Aorta (tissue), 5 donors: ENCODE measurements at places on chromosomes 2 and 18.

- DNase-seq: peak; percentile 96
These were observed at the start of gene PPM1G for GRCh38 chr2:27409321-27410073. TSS of gene PPM1G (minus strand) at chr2:27409591. CDS start at chr2:27409422, 169 bp downstream.

- no peak for DNase-seq
These were observed 81.1 kb downstream of the RAPH1 start for GRCh38 chr2:203453858-203454451.

GRCh38 chr2:7785700-7786099 lies 868.5 kb downstream of the RNF144A start:
- no peak for DNase-seq

DNA sequence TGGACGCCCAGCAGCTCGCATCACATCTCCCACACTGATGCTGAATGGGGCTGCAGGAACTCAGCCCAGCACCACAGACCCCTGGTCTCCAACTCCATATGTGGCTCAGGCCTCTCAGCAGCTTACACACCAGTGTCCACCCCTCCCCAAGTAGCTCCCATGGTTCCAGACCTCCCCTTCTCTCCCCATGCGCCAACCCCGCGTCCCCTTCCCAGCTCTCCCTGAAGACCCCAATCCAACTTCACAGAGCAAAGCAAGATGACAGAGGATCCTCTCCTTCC lies 188.9 kb downstream of the SH3BP4 start:
- no peak for DNase-seq

DNA sequence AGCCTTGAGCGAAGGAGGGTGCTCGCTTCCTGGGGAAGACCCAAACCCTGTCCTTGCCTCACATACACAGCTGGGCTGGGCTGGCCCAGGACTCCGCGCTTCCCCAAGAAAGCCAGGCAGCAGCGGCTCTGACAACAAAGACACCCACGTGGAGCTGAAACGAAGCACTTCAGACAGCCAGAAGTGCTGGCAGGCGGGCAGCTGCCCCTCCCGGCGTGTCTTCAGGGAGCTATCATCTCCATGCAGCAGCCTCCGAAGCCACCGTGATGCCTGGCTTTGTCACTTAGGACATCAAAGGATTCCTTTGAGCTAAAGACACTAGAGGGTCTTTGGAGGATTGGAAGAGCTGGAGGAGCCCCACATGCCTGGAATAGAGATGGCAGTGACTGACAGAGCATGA lies 35.2 kb downstream of the C1QL2 start:
- DNase-seq: no peak

DNA sequence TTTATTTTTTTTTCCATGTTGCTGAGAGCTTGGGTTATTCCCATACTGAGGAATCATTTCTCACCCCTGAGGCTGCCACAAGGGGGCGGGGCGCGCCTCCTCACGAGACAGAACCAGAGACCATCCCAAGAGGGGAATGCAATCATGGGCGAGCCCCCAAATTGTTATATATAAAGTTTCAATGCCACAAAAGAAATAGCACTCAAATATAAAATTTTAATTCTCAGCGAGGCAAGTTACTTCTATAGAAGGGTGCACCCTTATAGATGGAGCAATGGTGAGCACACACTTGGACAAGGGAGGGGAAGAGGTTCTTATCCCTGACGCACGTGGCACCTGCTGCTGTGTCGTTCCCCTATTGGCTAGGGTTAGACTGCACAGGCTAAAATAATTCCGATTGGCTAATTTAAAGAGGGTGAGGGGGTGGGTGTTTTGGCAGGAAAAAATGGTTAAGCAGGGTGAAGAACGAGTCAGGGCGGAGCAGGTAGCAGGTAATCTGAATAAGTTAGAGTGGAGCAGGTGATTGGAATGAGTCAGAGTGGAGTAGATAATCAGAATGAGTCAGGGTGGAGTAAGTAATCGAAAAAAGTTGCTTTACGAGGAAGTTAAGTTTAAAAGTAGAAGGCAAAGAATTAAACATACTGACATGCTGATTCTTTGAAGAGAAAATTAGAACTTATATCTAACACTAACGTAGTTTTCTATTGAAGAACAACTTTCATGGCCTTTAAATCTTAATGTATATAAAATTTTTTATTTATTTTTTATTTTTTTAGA lies 177.5 kb downstream of the MTCL1 start:
- DNase-seq: no peak

DNA sequence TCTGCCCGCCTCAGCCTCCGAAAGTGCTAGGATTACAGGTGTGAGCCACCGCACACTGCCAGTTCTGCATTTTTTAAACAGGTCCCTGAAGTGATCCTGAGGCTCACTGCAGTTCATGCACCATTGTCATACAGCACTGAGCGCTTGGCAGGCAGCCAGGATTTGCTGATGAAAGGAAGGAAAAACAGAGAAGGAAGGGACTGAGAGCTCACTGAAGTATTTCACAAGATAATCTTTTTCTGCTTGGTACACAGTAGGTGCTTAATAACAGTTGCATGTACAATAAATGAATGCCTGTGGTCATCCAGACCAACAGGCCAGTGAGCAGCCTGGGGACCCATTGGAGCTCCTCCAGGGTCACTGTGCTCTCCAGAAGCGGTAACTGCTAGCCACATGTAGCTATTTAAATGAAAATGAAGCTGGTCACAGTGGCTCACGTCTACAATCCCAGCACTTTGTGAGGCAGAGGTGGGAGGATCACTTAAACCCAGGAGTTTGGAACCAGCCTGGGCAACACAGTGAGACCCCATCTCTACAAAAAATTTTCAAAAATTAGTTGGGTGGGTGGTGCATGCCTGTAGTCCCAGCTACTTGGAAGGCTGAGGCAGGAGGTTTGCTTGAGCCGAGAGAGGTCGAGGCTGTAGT lies 33.1 kb upstream of the SMAD7 start:
- DNase-seq: peak; percentile 87

DNA sequence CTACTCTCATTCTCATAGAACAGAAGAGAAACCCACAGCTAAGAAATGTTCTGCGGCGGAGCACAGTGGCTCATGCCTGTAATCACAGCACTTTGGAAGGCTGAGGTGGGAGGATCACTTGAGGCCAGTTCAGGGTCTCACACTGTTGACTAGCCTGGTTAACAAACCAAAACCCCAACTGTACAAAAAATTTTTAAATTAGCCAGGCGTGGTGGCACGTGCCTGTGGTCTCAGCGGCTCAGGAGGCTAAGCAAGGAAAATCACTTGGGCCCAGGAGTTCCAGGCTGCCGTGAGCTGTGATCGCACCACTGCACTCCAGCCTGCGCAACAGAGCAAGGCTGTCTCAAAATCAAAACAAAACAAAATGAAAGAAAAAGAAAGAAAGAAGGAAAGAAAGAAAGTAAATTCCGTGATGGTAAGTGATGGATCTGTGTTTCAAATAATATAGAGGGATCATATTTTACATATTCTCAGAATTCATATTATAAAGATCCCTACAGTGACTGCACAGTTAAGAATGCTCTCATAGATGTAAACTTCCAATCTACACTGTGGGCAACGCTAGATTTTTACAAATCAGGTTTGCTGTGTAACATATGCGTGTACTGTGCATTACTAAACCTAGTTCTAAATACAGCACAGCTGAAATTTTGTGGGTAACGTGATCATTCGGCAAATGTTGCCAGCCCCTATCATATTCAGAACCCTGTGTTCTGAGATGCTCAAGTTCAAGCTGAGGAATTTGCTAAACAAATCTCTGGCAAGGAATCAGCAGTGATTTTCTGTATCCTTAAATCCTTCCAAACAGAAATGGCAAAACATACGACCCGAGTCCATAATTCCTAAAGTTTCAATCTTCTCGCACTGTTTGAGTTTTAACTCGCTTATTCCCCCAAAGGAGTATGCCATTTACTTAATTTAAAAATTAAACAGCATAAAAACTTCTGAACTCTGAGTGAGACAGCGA lies 1.2 kb upstream of the RAB12 start:
- DNase-seq: no peak

GRCh38 chr2:197309691-197310231 lies 819 bp downstream of the ANKRD44 start:
- DNase-seq: peak; percentile 78

DNA sequence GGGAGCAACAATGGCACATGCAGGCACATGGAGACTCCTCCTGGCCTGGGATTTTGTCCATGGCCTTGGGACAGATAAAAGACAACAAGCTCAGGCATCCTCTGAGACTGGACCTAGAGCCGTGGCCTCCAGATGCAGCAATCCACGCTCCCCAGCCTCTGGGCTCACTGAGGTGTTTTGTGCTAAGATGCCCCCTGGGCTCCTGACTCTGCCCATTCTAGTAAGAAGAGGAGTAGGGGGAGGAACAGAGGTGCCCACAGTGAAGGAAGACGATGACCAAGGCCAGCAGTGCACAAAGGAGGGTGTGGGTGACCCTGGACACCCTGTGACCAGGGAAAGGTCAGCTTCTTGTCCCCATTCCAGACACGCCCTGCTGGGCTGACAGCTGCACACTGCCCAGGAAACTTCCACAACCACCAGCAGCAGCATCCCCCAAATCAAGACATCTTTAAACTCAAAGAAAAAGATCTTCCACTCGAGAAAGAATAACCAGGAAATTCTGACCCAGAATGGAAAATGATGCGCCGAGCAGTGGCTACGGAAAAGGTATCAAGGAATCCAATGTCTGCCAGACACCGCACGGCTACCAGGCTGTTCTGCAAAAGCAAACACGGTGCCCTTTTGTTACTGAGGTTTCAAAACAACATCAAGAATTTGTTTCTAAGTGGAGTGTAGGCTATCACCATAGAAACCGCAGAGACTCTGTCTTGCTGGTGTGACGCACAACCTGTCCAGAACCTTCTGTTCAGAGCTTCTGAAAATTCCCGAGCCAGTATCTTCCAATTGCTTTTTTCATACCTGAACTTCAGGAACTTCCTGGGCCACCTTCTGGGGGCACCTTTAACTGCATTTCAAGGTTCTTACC lies 65.5 kb downstream of the ZNF516 start:
- DNase-seq: no peak

DNA sequence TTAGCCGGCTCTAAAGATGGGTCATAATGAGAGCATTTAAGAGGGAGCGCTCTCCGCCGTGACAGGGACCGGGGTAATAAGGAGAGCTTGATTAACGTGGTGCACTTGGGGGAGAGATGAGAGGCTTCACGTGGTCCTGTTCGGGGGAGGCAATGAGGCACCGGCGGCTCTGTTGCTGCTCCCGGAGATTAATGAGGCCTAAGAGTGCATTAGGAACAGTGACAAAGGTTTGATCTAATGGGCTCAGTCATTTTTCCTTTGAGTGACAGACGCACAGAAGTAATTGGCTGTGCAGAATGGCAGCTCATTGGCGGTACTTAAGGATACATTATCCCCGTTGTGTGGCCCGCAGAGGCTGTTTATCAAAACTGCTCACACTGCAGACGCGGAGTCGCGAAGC lies 250.7 kb downstream of the GBX2 start:
- DNase-seq: no peak

DNA sequence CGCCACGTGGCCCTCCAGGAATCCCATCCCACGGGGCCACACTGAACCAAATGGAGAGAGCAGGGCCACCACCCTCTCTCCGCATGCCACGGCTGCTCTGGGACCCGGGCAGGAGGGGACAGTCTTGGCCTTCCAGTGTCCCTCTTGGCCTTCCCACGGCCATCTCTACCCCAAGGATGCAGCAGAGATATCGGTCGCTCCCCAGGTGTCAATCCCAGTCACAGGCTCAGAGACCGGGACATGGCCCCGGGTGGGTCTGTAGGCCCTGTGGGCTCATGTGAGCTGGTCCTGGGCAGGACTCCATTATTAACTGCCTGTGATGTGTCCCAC lies 15.3 kb downstream of the CAPN10 start:
- peak; percentile 60 for DNase-seq

DNA sequence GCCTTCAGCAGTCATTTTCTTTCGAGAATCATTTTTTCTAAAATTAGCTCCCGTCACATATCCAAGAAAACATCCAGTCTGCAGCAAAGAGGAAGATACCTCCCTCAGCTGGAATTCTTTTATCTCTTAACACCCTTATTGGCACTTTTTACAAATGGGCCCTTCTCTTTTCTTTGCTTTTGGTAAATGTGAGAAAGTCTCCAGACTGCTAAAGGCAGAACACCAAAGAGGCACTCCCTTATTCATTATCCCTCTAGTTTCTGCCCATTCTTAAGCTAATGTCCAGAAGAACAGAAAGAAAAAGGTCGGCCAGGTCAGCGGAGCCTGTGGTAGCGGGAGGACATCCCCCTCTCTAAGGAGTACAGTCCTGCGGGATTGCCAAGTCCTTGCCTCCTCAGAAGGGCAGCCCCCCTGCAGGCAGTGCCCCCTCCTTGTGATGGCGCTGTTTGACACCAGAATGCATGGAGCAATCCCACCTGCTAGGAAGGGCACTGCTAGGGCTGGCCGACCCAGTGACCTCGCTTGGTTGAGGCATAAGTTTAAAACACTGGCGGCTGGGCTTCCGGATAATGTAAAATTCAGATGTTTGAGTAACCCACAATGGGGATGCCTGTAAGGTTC lies 34.0 kb downstream of the ST6GAL2 start:
- no peak for DNase-seq

DNA sequence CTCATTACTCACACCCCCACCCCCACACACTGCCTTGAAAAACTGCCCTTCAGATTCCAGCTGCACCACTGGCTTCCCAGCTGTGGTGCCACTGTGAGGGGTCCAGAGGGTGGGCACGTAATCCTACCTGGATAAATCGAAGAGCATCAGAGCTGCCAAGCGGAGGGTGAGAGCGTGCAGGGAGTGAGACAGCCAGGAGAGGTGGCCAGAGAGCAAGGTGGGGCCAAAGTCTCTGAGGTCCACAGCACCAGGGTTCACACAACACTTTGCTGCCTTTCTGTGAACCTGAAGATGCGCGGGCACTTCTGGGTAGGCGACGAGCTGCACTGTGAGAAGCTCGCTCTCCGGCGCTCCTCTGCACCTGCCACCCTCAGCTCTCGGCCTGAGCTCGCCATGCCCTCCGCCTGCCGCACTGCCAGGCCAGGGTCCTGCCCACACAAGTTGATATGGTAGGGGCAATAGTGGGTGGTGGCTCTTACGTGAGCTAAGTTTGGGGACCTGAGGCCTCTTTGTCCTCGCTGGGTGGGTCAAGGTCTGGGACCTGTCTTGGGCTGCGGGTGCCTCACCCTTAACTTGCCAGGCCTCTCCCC lies 83.9 kb downstream of the MARCO start:
- no peak for DNase-seq

DNA sequence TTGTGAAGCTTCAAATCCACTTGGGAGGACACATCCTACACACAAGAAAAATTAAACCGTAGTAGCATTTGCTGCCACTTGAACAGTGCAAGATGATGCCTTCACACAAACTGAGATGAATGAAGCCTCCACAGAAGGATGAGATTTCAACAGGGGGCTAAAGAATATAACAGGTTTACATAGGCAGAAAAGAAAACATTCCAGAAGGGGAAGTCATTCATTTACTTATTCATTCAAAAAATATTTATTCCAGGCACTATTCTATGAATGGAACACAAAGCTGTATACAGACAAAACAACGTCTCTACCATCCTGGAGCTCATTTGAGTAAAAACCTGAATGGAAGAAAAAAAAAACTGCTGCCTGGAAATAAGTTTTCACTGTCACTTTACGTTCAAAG lies 170.5 kb downstream of the CDH20 start:
- no peak for DNase-seq

GRCh38 chr18:35592298-35592697 lies 10.8 kb downstream of the GALNT1 start:
- no peak for DNase-seq
